ENCODE measurements at places on chromosomes 2 and 18.

DNA sequence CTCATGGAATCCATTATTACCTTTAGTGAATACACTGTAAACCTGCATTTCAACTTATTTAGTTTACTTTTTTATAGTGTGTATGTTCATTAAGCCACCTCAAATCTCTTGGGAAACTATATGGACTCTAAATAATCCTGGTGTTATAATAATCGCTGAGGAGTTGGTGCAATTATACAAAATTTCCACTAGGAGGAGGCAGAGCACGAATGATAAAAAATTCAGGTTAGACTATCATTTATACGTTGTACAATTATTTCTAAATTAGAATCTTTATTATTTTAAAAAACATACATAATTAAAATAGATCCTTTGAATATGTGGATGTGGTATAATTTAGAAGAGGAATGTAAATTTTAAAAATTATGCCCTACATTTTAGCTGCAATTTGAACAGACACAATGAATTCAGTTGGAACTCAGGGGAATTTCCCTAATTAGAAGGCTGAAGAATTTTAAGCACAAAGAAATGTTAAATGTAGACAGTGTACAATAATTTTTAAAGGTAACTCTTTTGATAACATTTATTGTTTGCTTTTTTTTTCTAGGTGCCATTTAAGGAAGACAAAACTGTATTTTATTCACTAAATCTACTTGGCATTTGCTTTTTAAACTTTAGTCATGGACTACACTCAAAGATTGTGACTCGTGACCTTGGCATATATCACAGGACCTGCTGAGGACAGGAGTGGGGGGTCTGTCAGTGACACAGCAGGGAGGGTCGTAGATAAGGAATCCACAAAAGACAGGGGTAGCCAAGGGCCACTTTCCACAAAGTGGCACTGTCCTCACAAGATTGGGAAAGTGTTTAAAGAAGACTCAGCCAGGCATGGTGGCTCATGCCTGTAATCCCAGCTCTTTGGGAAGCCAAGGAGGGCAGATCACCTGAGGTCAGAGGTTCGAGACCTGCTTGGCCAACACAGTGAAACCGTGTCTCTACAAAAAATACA, 45.5 kb downstream of the RAB12 start:
- DNase-seq = no peak

DNA sequence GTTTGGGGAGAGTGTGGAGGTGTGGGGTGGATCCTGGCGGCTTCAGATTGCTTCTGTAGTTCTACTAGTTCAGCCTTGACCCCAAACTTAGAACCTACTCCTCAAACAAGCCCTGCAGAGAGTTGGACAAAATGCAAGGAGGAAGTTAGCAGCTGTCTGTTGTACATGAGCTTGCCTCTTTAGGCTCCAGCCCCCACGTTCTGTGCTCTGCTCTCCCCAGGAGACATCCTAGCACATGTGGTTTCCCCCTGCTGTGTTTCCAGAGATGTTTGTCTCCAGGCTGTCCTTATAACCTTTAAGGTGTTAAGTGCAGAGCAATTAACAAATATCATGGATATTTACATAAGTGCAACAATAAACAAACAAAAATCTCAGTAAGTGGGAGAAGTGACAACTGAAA, 111.1 kb downstream of the ACOXL start:
- DNase-seq = no peak

GRCh38 chr2:100884145-100884621, 64.2 kb downstream of the NPAS2 start:
- peak; percentile 73 for DNase-seq

- no peak for DNase-seq
Observed at GRCh38 chr2:39737661-39738060, 41.4 kb downstream of the THUMPD2 start.

GRCh38 chr2:149223472-149224095, 106.8 kb upstream of the LYPD6 start:
- DNase-seq = no peak

DNA sequence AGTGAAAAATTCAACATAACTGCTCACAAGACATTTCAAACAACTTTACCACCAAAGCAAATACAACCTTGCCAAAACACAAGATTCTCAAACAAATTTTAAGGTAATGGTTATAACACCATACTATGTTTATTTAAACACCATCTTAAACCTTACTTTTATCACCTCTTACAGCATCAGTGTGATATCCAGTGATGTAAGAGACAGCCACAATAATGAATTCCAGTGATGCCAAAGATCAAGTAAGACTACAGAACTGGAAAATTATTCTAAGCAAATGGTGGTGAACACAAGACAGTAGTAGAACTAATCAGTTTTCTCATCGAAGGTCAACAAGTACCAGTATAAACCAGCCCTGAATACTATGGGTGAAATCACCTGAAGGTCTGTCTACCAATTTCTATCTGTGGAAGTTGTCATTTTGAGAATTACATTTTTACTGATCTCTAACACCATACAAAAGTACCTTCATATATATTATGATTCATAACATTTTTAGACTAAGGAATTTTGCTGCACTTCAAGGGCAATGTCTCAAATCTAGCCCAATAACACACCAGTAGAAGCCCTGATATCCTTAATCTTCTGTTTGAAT, 146.2 kb downstream of the RBMS1 start:
- DNase-seq = no peak

Measured in Caco-2 (cell line).